ENCODE measurements at places on chromosomes 4 and X. TPM values are rescaled to one million over a fixed set of nuclear protein-coding genes. Genes with fewer than 3 reads are reported as not detected.

The PIN4 gene
- total RNA-seq, result 37.8 TPM

The SLC34A2 gene
- total RNA-seq, result 0.06 TPM

The CLNK gene
- not detected for total RNA-seq

The CT45A10 gene
- total RNA-seq, result 0.22 TPM

The C4orf50 gene
- total RNA-seq, result not detected

The DMRTC1B gene
- not detected for total RNA-seq
